T follicular helper cell (primary cell): ENCODE measurements at places on chromosomes 13 and 19.

- DNase-seq: no peak
Measured at GRCh38 chr13:59677430-59677829, 486.3 kb downstream of the DIAPH3 start.

DNA sequence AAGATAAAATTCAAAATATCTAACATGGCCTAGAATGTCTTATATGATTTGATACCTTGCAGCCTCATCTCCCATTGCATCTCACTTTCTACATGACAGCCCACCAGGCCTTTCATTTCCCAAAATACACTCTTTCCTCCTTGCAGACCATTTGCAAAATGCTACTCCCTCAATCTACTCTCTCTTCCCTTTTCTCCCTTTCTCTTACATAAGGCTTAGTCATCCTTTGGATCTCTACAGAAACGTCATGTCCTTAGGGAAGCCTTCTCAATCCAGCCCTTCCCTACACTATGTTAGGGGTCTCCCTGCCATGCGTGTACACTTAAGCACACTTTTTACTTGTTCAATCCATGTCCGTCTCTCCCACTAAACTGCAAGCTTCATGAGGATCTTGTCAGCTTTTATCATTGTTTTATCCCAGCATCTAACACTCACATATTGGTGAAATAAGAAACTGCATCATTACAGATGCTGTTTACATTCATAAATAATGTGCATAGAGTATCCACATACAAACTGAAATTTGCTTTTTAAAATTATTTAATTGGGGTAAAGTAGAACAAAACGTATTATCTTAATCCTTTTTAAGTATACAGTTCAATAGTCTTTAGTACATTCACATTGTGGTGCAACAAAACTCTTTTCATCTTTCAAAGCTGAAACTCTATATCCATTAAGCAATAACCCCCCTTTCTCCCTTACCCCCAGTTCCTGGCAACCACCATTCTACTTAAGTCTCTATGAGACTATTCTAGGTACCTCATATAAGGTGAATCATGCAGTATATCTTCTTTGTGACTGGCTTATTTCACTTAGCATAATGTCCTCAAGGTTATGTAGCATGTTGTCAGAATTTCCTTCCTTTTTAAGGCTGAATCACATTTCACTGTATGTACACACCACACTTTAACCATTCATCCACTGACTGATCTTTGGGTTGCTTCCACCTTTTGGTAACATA, 11.5 kb upstream of the WBP4 start:
- DNase-seq: no peak

DNA sequence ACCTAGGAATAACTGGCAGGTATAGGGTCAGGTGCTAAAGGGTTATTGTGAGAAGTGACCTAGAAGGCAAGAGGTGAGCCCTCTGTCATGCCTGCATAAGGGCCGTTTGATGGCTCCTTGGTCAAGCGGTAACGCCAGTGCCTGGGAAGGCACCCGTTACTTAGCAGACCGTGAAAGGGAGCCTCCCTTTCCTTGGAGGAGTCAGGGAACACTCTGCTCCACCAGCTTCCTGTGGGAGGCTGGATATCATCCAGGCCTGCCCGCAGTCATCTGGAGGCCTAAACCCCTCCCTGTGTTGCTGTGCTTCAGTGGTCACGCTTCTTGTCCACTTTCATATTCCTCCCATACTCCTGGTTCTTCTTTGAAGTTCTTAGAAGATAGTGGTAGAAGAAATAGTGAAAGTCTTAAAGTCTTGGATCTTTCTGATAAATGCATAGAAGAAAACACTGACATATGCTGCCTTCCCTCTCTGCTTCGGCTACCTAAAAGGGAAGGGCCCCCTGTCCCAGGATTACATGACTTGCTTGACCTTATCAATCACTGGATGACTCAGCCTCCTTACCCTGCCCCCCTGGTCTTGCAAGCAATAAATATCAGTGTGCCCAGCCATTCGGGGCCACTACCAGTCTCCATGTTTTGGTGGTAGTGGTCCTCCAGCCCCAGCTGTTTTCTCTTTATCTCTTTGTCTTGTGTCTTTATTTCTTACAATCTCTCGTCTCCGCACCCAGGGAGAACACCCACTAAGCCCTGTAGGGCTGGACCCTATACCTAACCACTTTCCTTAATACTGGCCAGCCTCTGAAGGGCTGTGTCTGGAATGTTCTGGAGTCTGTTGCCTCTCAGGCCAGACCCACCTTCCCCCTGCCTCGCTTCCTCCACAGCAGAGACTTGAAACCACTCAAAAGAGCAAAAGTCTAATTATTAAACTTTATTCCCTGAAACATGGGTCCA, 16.1 kb upstream of the ABCC4 start:
- DNase-seq: no peak

DNA sequence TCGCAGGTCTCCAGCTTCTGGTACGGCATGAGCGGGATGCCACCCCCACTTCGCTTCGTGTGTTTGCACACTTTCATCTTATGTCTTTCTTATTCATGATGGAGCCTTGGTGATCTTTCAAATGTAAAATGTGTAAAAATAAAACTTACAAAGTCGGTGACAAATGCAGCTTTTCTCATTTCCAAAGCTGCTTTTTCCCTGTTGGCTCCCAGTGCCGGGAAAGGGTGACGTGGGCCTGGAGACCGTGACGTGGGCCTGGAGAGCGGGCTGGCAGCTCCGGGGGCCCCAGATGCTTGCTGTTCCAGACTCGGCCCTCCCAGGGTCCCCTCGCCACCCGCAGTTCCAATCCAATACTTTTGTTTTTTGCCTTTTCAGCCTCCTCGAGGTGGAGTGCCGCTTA, 101.4 kb downstream of the KDM4B start:
- no peak for DNase-seq

DNA sequence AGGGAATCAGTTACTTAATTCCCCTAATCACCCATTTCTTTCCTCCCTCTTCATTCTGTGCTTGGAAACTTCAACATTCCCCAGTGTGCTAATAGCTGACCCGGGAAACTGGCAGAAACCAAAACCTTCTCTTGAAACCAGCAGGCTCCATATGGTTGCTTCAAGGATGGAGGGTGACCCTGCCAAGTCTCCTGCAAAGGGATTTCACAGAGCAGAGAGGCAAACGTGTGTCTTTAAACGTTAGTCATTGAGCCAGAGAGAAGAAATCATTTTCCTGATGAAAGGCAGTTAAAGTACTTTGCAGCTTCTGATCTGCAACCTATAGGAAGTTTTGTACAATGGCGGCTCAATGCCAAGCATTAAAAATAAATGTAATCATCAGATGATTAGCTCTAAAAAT, 220.9 kb downstream of the POU4F1 start:
- no peak for DNase-seq

- peak; percentile 65 for DNase-seq
Measured at GRCh38 chr19:48874303-48875135, 2.3 kb downstream of the PPP1R15A start.

DNA sequence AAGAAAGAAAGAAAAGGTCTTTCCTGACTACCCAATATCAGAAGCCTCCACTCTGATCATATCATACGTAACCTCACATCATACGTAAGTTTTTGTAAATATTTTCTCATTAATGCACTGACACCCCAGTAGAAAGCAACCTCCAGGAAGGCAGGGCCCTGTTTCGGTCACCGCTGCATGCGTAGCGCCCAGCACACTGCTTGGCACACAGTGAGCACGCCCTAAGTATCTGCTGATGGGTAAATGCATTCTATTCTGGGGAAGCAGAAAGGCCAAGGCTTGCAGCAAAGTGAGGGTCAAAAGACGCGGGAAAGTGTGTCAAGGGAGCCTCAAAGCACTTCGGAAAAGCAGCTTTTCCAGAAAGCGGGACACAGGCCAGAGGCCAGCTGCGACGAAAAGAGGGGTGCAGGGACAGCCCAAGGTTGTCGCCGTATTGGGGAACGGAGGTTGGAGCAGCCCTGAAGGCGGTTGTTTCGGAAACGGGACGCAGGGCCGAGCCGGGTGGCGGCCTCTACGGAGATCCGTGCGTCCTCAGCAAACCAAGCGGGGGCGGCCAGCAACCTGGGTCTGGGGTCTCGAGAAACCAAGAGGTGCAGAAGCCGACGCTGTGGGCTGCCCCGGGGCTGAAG, 463 bp downstream of the SUGP1 start:
- no peak for DNase-seq

GRCh38 chr13:33524086-33524485, 238.5 kb upstream of the STARD13 start:
- no peak for DNase-seq

DNA sequence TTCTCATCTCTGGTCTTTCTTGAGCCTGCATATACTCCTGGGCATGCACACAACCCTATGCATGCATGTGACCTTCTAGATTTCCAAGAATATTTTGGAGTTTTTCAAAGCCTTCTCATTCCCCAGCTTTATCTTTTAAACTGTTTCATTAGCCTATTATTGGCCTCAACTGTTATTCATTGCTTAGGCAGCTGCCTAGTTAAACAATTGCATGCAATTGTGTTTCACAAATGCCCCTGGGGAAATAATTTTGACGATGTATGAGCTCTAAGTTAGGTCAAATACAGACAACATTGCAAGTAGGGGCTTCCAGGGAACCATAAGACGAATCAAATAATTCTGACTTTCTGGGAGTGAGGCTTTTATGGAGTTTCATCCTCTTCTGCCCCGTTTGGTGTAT, 2.3 kb upstream of the UPK1A start:
- no peak for DNase-seq

DNA sequence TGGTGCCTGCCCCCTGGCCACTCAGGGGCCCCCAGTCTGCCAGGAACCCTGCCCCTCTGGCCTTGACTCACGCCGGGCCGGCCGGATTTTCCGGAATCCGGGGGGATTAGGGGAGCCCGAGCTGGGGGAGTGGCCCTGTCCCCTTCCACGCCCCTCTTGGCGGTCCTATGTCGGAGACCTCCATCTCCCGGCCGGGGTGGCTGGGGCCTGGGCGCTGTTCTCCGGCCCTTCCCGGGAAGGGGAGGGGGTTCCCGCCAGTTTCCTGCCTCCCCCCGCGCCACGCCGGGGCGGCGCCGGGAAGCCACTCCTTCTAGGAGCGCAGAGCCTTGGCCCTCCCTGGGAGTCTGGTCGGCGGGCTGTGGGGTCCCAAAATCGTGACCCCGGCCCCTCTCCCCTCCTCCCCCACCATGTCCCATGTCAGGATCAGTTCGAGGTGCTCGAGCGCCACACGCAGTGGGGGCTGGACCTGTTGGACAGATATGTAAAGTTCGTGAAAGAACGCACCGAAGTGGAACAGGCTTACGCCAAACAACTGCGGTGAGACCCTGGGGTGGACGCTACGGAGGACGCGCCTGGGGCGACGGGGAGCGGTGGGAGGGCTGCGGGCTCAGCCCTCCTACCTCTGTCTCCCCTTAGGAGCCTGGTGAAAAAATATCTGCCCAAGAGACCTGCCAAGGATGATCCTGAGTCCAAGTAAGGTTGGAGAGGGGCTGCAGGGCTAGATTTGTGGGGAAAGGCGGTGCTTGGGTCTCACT, 1.3 kb downstream of the TRIP10 start:
- no peak for DNase-seq

GRCh38 chr19:23539499-23539898, 144.2 kb upstream of the ZNF91 start:
- DNase-seq: no peak

DNA sequence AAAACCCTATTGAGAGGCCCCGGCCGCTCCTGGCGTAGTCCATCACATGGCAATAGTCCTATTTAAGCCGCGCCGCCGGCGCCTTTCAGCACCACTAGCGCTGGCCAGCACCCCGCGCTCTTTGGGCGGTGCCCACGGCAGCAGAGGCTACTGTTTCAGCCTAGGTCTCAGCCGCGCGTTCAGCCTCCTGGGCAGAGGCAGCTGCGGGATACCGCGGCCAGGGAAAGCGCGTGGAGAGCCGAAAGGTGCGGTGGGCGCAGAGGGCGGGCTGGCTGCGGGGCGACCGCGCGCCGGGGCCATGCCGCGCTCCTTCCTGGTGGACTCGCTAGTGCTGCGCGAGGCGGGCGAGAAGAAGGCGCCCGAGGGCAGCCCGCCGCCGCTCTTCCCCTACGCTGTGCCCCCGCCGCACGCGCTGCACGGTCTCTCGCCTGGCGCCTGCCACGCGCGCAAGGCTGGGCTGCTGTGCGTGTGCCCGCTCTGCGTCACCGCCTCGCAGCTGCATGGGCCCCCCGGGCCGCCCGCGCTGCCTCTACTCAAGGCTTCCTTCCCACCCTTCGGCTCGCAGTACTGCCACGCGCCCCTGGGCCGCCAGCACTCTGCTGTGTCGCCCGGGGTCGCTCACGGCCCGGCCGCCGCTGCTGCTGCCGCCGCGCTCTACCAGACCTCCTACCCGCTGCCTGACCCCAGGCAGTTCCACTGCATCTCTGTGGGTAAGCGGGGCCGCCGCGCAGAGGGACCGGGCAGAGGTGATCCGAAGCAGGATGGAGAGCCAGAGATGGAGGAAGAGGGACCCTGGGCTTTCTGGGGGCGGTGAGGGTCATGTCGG, at the start of gene GSX1:
TSS of gene GSX1 (plus strand) at position 91 of the 826 bp plus-strand sequence. CDS start at position 299, 208 bp downstream.
- DNase-seq: peak; percentile 6

DNA sequence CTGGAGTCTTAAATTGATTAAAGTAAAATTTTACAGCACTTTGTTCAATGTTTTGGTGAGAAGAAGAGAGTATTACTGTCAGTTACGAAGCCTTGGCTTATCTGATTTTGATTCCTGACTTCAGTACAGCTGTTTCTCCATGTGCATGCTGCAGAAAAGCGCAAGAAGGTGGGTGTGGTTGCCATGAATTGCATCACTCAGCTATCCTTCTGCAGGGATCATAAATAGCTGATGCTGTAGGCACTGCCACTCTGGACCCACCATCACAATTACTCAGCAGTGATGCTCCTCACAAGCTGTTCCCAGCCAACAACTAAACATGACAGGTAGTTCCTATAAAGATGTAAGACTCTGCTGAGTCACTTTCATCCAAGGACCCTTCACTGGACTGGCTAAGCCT, 321.2 kb downstream of the IRS2 start:
- DNase-seq: no peak

DNA sequence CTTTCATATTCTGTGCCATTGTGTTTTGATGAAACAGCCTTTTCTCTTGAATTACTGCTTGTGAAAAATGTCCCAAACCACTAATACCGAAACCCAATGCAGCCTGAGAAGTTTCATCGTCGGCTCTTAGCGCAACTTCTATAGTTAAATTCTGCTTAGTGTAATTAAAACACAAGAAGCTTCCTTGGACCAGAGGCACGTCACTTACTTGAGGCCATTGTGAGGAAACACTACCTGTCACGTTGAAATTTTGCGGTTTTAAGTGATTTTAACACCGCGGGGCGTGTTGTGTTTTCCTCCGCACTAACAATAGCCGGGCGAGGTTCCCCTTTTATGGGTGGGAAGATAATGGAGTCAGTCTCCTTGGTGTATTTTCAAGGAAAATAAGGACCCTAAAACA, 70.9 kb downstream of the GGACT start:
- DNase-seq: no peak

GRCh38 chr19:2116507-2116906, 19.8 kb downstream of the IZUMO4 start:
- no peak for DNase-seq
